Osteocyte (in vitro differentiated cells): ENCODE measurements at places on chromosomes 13 and 19.

DNA sequence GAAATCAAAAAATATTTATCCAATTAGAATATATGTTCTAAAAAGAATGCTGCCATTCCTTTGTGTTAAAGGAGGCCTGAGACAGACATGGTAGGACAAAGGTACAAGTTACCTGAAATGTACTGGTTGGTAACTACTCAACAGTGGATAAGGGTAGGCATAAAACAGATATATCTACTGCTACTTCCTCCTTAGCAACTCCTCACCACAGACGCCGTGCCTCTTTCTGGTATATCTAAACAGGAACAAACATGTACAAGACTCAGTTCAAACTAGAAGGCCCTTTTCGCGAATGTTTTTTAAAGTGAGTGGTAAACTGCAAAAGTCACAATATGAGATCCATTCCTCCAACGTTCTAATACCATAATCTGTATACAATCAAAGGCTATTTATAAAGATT is 86.9 kb downstream of the TBC1D4 start:
- DNase-seq: no peak

GRCh38 chr19:7986321-7987113 is 18.9 kb downstream of the ELAVL1 start:
- DNase-seq: no peak

GRCh38 chr13:38702669-38703068 is 15.8 kb downstream of the FREM2 start:
- no peak for DNase-seq

- no peak for DNase-seq
Observed at GRCh38 chr19:49790866-49791265, 22.2 kb downstream of the FUZ start.

- no peak for DNase-seq
Observed at GRCh38 chr13:80336776-80337287, 4.1 kb downstream of the SPRY2 start.

DNA sequence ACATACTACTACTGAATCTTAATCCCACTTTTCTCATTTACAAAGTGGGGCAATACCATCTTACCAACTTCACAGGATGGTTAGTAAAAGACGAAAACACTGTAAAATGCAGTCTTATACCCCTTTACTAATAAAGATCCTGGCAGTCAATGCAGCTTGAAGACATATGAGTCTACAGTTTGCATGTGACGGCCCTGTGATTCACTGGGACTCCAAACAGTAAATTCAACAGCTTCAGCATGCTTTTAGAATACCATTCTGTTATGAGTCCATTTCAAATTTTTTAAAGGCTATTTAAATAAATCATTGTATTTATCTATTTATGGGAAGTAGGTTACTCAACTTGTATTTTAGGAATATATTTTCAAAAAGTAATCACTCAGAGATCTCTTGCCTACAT is 629.1 kb downstream of the LIG4 start:
- DNase-seq: no peak

DNA sequence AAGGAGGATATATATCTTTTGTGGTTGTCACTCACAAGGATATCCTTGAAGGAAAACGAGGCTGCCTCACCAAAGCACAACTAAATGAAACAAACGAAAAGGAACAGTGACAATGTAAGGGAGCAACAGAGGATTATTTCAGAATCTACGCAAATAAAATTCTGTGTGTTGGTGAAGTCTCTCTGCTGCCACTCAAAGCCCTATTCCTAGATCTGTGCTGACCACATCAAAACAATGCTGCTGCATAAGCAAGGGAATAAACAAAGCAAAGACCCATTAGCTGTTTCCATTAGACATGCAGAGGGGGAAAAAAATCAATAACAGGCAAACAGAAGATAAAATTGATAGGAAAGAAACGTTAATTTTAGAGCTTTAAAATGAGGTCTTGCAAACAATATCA is 204.4 kb downstream of the MZT1 start:
- no peak for DNase-seq

GRCh38 chr13:51328488-51328887 is 11.0 kb upstream of the SERPINE3 start:
- DNase-seq: no peak

DNA sequence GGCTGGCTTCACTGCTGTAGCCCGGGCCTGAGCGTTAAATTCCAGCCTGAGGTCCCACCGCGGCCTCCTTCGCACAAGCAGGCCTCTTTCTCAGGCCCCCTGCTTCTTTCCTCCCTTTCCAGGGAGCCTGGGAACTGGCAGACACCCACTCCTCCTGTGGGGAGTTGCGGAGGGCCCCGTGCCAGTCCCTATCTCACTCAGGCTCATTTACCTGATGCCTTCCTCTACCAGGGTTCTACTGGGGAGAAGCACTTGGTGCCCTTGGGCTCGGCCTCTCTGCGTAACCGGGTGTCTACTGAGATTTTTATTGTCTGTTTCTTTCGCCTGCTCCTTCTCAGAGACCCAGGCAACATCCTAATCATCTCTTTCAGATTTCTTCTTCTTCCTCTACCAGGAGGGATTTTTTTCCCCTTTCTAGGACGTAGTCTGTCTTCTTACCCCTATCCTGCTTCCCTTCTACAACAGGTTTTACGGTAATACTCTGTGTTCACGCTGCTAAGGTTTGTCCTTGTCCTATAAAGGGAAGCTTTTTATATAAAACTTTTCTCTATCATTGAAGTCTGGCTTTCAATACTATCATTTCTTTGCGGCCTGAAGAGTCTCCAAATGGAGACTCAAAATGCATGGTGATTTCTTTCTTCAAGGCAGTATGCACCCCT is 135.4 kb upstream of the GPR12 start:
- no peak for DNase-seq

DNA sequence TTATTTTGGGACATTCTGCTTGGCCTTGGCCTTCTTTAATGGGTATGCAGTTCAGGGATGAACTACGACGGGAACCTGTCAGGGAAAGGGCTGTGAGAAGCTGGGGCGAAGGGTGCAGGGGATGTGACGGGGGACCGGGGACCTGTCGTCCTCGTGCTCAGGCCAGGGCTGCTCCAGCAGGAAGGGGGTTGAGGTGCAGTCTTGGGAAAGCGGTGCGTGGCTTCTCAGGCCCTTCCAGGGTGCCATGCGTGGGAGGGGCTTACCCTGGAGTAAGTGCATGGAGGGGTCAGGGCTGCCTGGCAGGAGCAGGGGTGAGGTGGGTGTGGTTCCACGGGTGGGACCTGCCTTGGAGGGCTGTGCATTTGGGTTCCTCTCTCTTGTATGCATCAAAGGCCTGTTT is 100.8 kb downstream of the TEX29 start:
- DNase-seq: no peak

GRCh38 chr19:6214881-6215541 is 64.8 kb downstream of the MLLT1 start:
- DNase-seq: no peak

- no peak for DNase-seq
Observed at GRCh38 chr19:34490141-34490766, 8.7 kb downstream of the WTIP start.

- no peak for DNase-seq
Observed at GRCh38 chr13:33728271-33729037, 89.5 kb upstream of the RFC3 start.

GRCh38 chr19:16637535-16637934 is 9.5 kb upstream of the MED26 start:
- no peak for DNase-seq
